ENCODE measurements at places on chromosomes 7 and 10. TPM values are rescaled to one million over a fixed set of nuclear protein-coding genes. Genes with fewer than 3 reads are reported as not detected.

DNA sequence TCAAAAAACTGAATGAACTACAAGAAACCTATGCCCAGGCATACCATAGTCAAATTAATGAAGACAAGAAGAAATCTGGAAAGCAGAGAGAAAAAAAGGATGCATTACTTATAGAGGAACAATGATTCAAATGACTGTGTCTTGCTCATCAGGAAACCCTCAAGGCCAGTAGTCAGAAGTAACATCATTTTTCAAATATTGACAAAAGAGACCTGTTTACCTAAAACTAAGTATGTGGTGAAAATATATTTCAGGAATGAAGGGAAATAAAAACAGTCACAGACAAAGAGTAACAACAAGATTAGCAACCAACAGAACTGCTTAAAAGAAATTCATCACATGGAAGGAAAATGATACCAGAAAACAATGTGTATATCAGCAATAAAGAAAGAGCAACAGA lies 128.4 kb downstream of the ALOX5 start:
- no peaks in the 10 kb centered on the region for H3K27me3 ChIP-seq
- peaks cover 4% of the 10 kb centered on the region for H3K36me3 ChIP-seq
- H3K4me3 ChIP-seq: no peak overlapping the region
- DNase-seq: no peak

DNA sequence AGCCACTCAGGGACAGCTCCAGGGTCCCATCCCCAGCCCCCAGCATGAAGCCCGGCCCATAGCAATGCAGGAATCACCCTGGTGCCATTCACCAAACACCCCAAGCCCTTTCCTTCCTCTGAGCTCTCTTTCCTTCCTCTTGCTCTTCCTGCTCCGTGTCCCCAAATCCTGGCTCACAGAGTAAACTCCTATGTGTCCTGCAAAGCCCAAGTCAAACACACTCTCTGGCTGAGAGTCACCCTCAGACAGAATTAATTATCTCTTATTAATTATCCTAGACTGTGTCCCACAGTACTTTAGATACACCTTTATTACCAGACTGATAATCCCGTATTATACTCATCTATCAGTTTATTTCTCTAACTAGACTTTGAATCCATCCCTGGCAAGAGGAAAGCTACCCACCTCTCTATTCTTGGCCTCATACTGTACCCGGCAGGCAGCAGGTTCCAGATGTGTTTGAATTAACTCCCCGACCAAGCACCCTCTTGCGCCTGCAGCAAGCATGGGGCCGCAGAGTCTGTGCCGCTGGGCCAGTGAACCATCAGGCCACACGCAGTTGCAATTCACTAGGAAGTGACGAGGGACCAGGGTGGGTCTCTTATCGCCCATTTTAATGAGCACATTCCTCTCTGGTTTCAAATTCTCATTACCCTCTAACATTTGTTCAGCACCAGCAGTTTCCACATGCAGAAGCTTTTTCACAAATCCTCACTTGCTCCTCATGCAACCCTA lies 86.7 kb downstream of the PRKAG2 start:
- no peak overlapping the region for H3K27ac ChIP-seq
- DNase-seq: no peak
- H3K27me3 ChIP-seq: no peaks in the 10 kb centered on the region
- peaks cover 9% of the 10 kb centered on the region for H3K4me1 ChIP-seq
- H3K36me3 ChIP-seq: no peaks in the 10 kb centered on the region
- H3K4me3 ChIP-seq: no peak overlapping the region

DNA sequence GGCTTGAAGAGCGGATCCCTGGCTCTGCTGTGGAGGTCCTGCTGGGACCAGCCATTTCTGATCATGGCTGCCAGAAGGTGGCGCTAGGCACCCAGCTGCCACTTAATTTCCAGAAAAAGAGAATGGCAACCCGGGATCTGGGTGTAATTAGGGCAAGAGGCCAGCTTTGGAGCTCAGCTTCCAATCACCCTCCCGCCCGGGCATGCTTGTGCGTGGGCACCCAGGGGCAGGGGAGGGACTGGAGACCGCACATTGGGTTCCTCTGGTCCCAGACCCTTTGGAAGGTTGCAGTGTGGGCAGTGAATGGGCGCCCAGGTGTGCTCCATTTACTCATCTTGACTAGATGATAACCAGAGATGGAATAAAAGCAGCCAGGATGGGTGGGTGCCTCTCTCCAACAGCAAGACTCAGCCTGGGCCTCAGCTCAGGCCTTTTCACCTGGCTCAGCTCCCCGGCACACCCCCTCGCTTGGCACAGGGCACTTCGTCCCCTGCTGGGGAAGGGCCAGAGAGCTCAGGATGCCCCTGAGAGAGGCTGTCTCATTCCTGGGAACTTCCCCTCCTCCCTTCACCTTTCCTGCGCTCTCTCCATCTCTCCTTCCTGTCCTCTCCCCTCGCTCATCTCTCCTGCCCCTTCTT lies 14.7 kb downstream of the FAM241B start:
- peaks cover 4% of the 10 kb centered on the region for H3K27me3 ChIP-seq
- H3K4me3 ChIP-seq: no peak overlapping the region
- H3K4me1 ChIP-seq: peaks cover 2% of the 10 kb centered on the region
- H3K36me3 ChIP-seq: no peaks in the 10 kb centered on the region
- DNase-seq: peak; percentile 64

GRCh38 chr10:46227571-46227935 lies 59.2 kb upstream of the ANTXRL start:
- DNase-seq: no peak
- peaks cover 37% of the 10 kb centered on the region for H3K36me3 ChIP-seq
- H3K27me3 ChIP-seq: no peaks in the 10 kb centered on the region

Gene CAV2
- not detected for total RNA-seq

Gene FAM24B
- 11.0 TPM for total RNA-seq

Gene SCART1
- total RNA-seq: 2.0 TPM

Gene CHAT
- not detected for total RNA-seq

GRCh38 chr10:29535012-29535777 lies 99.6 kb downstream of the SVIL start:
- no peak overlapping the region for H3K27ac ChIP-seq
- peaks cover 4% of the 10 kb centered on the region for H3K4me1 ChIP-seq
- no peaks in the 10 kb centered on the region for H3K36me3 ChIP-seq
- DNase-seq: no peak
- H3K4me3 ChIP-seq: no peak overlapping the region

- no peak overlapping the region for H3K27ac ChIP-seq
- peaks cover 4% of the 10 kb centered on the region for H3K27me3 ChIP-seq
- H3K4me3 ChIP-seq: no peak overlapping the region
- no peaks in the 10 kb centered on the region for H3K4me1 ChIP-seq
- DNase-seq: no peak
Observed at GRCh38 chr10:27481486-27481885, 22.6 kb upstream of the RAB18 start.
